ENCODE measurements at places on chromosomes 4 and X.
A peak's percentile ranks its signal among the peaks of the same experiment; 100 is the strongest.

GRCh38 chr4:8015512-8015911, 75.9 kb upstream of the AFAP1 start:
- no peak for DNase-seq

DNA sequence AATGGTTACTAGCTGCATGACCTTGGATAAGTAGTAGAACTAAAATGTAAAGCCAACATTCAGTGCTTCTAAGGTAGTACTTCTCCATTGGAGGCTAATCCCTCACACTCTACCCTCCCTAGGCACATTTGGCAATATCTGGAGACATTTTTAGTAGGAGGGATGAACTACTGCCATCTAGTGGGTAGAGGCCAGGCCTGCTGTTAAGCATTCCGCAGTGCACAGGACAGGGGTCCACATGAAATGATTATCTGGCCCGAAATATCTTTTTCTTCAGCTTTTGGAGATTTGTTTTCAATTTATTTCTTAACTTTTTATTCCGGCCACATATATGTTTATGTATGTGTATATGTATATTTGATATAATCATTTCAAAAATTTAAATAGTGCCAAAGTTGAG, 36.0 kb upstream of the SPANXC start:
- DNase-seq, result no peak

DNA sequence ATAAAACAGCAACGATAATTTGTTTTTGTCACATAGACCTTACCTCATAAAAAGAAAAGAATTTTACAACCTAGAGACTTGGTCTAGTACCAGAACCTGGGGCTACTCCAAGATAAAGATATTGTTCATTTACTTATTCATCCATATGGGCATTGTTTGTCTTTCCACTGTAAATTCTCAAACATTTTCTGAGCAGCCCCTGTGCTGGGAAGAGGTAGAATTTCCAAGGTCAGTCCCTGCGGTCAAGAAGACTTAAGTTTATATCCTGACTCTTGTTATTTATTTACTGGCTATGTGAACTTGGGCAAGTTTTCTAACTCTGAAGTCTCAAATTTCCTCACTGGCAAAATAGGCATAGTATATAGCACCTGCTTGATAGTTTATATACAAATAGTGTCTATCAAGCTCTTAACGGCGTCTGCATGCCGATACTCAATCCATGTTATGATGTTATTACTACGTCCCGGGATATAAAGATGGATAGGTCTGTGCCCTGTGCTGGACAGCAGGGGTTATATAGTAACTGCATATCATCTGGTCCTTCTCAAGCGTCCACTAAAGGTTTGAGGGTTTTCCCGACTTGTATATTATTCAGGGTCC, 222.1 kb upstream of the TAPT1 start:
- no peak for DNase-seq

DNA sequence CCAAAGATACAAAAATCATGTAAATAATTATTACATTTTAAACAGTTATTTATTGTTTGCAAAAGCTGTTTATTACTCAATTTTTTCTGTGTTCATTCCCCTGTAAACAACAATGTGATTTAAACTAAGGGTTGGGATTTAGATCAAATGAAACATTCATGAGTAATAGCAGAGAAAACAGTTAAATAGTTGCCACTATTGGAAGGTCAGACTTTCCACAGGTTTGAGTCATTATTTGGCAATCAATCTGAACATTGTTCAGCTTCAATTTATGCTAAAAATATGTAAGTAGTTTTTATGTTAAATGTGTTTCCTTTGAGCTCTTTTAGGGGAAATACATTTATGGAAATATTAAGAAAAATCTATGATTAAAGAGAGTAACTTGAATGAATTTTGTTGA, 144.9 kb downstream of the STIM2 start:
- no peak for DNase-seq

- no peak for DNase-seq
Measured at GRCh38 chrX:80237072-80237471, 183.2 kb upstream of the TENT5D start.

DNA sequence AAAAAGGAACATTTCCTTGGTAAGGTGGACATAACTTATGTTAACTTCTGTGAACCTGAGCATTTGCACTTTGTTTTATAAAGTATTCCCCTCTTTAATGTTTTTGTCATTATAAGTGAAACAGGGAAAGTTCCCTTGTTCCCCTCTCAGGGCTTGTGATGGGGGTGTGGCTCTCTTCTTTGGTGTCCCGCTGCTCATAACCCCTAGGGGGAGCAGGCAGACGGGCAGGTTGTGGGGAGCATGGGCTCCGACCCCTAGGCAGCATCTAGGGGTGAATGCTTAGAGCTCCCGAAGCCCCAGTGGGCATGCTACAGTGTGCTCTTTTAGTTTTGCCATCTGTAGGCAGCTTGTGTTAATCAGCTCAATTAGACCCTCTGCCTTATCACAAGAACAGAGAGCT, 200.4 kb downstream of the DACH2 start:
- no peak for DNase-seq

GRCh38 chrX:107709266-107709806, 66.3 kb downstream of the TSC22D3 start:
- DNase-seq, result no peak

DNA sequence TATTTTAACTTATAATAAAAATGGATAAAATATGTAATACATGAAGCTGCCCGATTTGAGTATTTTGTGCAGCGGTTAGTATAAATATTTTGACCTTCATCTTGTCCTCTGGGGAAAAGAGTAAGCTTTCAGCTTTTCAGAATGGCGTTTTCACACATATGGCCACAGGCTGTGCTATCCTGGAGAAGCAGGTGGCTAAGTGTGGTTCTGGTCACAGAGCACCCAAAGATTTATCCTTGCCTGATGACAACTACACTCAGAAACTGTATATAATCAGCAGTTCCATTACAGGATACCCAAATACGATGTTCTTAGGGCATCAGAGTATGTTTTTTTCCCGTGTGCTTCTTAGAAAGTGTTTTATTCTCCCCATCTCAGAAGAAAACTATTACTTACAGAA, 42.3 kb upstream of the ANK2 start:
- no peak for DNase-seq

GRCh38 chr4:84719115-84719514, 136.2 kb downstream of the CDS1 start:
- DNase-seq, result no peak

GRCh38 chr4:85793233-85793585, 318.3 kb downstream of the ARHGAP24 start:
- DNase-seq, result no peak

DNA sequence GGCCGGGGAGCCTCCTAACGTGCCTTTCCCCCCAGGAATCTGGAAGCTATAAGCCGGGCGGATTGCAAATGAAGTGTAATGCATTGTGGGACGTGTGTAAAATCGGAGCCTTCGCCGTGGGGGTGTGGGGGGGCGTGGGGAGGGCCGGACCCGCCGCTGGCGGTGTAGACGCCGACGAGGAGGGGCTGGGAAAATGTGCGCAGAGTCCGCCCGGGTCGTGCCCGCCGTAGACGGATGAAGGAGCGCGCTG, 1.3 kb downstream of the STOX2 start:
- DNase-seq, result no peak

DNA sequence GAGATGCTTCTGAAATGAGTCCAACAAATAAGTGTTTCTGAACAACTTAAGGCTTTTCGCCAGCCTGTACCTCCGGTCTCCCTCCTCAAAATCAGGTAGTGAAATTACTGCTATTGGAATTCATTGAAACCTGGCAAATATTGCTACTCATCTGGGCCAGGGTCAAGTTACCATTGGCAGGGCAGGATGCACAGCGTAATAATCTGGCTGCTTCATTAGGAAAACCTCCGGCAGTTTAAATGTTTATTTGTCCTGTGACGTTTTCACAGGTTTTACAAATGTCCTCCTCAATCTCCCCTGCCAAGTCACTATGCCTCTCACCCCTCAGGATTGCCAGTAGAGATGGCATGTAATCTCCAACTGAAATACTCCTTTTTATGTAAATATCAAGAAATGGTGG, 92.6 kb upstream of the KDR start:
- no peak for DNase-seq

GRCh38 chrX:135114392-135114791, 5.9 kb downstream of the ETDB start:
- DNase-seq, result no peak

- no peak for DNase-seq
Measured at GRCh38 chr4:152729466-152729865, 49.7 kb upstream of the TMEM154 start.

DNA sequence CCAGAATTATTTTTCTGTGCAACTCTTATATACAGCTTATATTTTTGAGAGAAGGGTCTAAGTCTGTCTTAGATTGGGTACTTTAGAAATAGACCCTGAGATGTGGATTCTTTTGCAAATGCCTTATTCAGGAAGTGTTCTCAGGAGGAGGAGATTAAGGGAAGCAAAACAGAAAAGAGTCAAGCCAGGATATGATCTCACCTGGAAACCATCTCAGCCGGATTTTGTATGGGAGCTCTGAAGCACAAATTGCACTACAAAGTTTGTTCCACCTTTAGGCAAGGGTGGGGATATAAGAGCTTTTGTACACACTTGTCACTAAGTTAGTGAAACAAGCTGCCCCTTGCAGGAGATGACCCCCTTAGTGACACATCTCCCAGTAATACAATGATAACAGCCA, 121.2 kb upstream of the GRPR start:
- DNase-seq, result no peak

- DNase-seq, result no peak
Measured at GRCh38 chrX:120662662-120663061, 32.8 kb upstream of the C1GALT1C1 start.

- no peak for DNase-seq
Measured at GRCh38 chrX:70497026-70497425, 52.4 kb downstream of the DLG3 start.

GRCh38 chr4:4637710-4638109, 95.9 kb upstream of the STX18 start:
- DNase-seq, result no peak

GRCh38 chrX:10032147-10032546, 65.0 kb downstream of the CLDN34 start:
- no peak for DNase-seq

- DNase-seq, result peak; percentile 13
Measured at GRCh38 chr4:56821381-56822243, at the start of gene SPINK2. Gene SPINK2 (minus strand): TSS chr4:56821701. CDS start chr4:56821662, 39 bp downstream.

DNA sequence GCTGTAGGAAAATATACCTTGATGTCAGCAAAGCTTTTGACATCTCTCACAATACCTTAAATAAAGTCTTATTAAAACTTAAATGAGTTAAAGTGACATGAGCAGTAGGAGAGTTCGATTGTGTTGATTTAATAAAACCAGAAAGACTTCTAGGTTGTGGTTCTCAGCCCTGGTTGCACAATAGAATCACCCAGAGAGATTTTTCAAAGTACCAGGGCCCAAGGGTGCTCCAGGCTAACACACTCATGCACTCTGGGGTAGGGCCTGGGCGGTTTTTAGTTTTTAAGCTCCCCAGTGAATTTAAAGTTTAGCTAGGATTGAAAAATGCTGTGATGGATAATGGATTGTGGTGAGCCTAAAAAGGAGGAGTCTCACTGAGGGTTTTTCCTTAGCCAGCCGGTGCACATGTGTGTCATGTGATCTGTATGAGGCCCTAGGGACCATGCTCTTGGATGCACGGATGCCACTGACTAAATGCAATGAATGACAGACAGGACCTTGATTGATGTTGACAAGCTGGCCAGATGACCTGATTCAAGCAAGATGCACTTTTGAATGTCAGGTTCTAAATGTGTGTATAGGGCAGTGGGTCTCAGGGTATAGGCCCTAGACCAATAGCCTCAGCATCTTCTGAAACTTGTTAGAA, 185.0 kb downstream of the PTTG2 start:
- DNase-seq, result no peak

- DNase-seq, result no peak
Measured at GRCh38 chr4:18321956-18322530, 300.5 kb upstream of the LCORL start.

- DNase-seq, result no peak
Measured at GRCh38 chr4:126526335-126526734, 1106.4 kb upstream of the INTU start.

- no peak for DNase-seq
Measured at GRCh38 chrX:71996826-71997225, 86.2 kb downstream of the NHSL2 start.

- DNase-seq, result no peak
Measured at GRCh38 chrX:53076671-53077070, 5.5 kb upstream of the TSPYL2 start.

DNA sequence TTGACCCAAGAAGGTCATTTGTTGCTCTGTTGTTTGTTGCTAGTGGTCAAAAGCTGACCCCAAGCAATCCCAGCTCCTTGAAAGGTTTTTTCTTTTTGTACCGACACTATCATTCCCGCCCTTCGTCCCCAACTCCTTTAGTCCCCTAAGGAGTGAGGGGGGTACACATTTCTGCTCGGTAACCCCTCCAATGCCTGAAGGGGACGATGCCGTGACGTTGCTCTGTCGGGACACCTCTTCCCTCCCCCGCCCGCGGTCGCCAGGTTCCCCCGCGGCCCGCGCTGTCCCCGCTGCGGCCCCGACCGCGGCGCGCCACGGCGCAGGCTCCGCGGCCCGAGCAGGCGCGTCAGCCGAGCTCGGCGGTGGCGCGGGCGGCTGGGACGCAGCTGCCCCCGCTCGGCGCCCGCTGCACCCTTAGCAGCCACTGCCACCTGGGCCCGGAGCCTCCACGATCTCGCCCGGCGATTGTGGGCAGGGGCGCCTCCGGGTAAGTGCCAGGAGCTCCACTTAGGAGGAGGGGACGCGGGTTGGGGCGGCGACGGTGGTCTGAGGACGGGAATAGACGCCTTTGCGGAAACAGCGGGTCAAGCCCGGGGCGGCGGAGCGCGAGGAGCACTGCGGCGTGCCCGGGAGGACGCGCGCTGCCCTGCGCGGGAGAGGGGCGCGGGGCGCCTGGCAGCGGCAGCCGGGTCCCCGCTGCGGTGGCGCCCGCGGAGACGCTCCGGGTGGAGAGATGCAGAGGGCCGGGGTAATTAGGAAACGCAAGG, at the start of gene GLRB:
Gene GLRB, plus strand, starts transcription at position 340 of the 767 bp plus-strand sequence. CDS start 1,875 bp downstream, outside the sequence.
- no peak for DNase-seq

DNA sequence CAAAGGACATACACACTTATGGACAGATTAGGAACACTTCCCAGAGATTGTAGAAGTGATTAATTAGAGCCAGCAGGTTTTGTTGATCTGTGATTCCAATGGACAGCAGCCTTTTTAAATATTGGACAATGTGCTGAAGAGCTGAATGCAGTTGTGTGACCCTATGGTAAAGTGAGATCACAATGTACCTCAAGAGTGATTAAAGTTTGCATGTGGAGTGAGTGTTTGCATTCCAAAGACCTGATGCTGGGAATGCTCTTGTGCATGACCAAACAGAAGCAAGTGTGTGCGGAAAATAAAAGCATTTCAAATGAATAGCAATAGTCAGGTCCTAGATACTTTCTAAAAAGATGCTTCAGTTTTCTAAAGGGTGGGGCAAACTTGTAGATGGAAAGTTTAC, 154.1 kb downstream of the BANK1 start:
- no peak for DNase-seq

GRCh38 chrX:110836451-110836850, 40.8 kb upstream of the CHRDL1 start:
- no peak for DNase-seq
